ENCODE measurements at places on chromosomes 16 and 17.

DNA sequence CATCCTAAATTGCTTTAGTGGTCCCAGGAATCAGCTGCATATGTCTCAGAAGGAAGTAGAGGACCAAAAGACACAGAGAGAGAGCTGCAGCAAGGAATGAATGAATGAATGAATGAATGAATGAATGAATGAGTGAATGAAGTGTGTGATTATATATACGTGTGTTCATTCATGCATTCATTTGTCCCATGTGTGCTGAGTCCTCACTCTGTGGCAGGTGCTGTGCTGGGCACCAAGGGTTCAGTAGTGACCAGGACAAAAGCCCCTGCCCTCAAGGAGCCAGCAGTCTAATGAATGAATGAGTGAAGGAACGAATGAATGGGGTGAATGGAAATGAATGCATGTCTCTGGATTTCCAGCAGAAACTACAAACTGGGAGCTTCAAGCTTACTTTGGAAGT, 9.4 kb downstream of the CNGB1 start:
- DNase-seq = no peak

GRCh38 chr16:81796583-81797346, 17.7 kb downstream of the PLCG2 start:
- no peak for DNase-seq

- peak; percentile 51 for DNase-seq
Measured at GRCh38 chr17:82332669-82333278, 792 bp downstream of the SECTM1 start.

GRCh38 chr16:80719573-80719972, 84.8 kb downstream of the CDYL2 start:
- DNase-seq = no peak

DNA sequence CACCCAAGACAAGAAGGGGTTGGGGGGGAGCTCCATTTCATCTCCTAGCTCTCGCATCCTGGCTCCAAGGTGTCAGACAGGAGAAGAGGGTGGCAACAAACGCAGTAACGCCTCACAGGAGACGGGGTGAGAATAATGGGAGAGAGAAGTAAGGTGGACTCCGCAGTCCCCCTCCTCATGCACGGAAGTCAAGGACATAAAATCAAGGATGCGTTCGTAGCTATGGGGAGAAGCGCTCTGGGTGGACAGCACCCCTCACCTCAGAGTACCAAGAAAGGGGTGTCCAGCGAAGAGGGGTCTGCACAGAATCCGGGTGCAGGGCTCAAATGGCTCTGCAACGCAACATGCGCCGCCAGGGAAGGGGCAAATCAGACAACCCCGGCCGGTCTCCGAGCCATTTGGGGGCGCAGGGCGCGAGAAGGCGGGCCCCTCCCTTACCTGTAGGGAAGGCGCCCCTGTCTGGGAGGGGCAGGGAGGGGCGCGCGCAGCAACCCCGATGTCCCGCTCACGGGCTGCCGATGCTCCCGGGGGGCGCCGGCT, 555 bp downstream of the HDAC5 start:
- DNase-seq = no peak

- DNase-seq = no peak
Measured at GRCh38 chr16:87484487-87485331, 8.1 kb downstream of the ZCCHC14 start.

- DNase-seq = no peak
Measured at GRCh38 chr16:59905606-59906005, 1171.5 kb upstream of the GOT2 start.

- no peak for DNase-seq
Measured at GRCh38 chr16:82241469-82242052, 71.5 kb upstream of the MPHOSPH6 start.

- no peak for DNase-seq
Measured at GRCh38 chr16:65353183-65353582, 231.3 kb upstream of the CDH11 start.

- no peak for DNase-seq
Measured at GRCh38 chr16:66306366-66307150, 59.9 kb upstream of the CDH5 start.

DNA sequence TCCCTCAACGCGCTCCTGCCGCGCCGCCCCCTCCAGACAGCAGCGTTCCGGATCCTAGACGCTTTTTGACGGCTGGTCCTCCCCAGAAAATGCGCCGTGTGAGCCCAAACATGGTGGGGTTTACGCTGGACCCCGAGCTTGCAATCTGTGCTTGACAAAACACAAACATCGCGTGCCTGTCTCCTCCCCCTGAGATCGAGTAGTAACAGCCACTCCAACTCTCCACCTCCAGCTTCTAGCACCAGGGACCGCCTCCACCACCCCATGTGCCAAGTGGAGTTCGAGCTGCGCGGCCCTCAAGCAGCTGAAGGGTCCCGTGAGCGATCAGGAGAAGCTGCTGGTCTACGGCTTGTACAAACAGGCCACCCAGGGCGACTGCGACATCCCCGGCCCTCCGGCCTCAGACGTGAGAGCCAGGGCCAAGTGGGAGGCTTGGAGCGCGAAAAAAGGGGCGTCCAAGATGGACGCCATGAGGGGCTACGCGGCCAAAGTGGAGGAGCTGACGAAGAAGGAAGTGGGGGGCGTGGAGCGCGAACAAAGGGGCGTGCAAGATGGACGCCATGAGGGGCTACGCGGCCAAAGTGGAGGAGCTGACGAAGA, 656 bp upstream of the GEMIN4 start:
- DNase-seq = peak; percentile 78

GRCh38 chr16:79571065-79571902, 29.3 kb downstream of the MAF start:
- peak; percentile 50 for DNase-seq

- DNase-seq = no peak
Measured at GRCh38 chr17:70773258-70773657, 603.9 kb downstream of the KCNJ2 start.

DNA sequence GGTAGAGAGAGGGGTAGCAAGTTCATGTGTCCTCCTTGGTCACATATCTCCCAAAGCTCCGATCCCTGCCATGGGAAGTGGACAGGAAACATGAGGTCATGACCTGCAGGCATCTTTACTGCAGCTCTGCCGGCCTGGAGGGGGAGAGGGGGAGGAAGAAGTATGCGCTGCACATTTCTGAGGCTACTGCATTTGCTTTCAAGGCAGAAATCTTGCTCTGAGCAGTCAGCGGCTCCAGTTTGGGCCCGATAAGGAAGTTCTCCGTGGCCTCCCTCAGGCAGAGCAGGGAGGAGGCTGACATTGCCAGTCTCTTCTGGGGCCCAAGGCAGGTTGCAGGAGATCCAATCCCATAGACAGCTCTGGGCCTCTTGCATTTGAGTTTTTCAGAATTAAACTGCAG, 1.5 kb upstream of the NHERF1 start:
- no peak for DNase-seq

- DNase-seq = no peak
Measured at GRCh38 chr17:70121126-70121525, 46.1 kb downstream of the KCNJ16 start.

- no peak for DNase-seq
Measured at GRCh38 chr16:51952500-51952899, 594.4 kb downstream of the TOX3 start.

- DNase-seq = peak; percentile 53
Measured at GRCh38 chr17:76543826-76544545, 4.1 kb downstream of the PRCD start.

DNA sequence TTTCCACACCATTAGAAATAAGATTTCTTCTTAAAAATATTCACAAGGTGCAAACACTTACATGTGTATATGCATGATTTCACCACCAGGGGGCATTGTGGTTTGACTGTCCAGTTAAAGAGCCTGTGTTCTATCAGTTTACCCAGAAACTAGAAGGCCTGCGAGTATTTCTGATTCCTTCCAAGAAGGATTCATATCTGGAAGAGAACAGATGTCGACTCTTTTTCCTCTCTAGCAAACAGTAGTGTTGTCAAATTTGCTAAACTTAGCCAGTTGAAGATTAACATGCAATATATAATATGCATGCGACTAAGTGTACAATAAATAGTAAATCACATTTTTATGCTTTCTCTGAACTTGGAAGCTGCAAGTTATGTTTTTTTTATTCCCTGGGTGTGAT, 404.1 kb downstream of the WWOX start:
- no peak for DNase-seq

- DNase-seq = peak; percentile 68
Measured at GRCh38 chr17:9240659-9241370, 219.5 kb downstream of the NTN1 start.

DNA sequence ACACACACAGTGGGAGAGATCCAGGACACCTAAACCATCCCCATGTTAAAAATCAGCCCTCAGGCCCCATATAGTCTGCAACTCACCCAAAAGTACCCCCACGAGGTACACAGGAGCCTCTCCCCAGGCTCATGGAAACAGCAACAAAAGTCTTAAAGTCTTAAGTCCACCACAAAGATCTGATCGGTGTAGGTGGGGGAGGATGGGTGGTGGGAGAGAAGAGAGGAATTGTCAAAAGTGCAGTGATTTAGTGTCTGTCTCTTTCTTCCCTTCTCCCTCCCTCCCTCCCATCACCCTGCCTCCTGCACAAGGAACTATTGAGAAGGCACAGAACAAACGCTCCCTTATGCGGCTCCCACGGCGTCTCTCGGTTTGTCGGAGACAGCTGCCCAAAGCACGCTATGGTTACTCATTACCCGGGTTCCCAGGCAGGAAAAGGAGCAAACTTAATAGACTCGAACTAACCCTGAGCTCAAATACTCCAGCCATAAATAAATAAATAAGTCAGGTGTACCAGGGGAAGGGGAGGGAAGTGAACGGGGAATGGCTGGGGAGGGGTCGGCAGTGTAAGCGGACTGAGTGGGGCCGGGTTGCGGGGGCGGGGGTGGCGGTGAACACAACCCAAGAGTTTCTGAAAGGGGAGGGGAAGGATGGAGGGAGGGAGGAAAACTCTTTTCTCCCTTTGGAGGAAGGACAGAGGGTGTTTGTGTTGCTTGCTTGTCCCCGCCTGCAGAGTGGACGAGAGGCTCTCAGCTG, 477.4 kb downstream of the SLC39A11 start:
- no peak for DNase-seq

- DNase-seq = no peak
Measured at GRCh38 chr17:1474402-1475189, 17.9 kb downstream of the MYO1C start.

GRCh38 chr17:51428668-51429495, 168.5 kb downstream of the UTP18 start:
- no peak for DNase-seq
